HAP-1 (cell line): ENCODE measurements at places on chromosomes 3 and 15.
A peak's percentile ranks its signal among the peaks of the same experiment; 100 is the strongest.

DNA sequence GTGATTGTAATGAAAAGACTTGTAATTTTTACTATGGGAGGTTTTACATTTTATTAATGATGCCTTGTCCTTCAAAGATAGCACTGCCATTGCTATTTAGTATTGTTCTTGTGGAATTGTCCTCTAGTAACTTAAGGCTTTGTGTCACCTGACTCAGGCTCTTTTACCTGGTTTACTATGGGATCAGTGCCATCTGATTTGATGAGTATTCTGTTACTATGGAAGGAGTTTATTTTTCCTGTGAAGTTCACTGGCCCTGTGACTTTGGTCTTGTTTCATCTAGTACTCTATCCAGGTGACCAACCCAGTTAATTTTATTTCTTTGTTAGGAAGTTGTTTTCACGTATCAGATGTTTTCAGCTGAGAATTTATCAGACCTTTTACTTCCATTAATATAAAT lies 9.0 kb downstream of the MORF4L1 start:
- no peak for DNase-seq

GRCh38 chr3:85355572-85355971 lies 396.8 kb downstream of the CADM2 start:
- DNase-seq: no peak

DNA sequence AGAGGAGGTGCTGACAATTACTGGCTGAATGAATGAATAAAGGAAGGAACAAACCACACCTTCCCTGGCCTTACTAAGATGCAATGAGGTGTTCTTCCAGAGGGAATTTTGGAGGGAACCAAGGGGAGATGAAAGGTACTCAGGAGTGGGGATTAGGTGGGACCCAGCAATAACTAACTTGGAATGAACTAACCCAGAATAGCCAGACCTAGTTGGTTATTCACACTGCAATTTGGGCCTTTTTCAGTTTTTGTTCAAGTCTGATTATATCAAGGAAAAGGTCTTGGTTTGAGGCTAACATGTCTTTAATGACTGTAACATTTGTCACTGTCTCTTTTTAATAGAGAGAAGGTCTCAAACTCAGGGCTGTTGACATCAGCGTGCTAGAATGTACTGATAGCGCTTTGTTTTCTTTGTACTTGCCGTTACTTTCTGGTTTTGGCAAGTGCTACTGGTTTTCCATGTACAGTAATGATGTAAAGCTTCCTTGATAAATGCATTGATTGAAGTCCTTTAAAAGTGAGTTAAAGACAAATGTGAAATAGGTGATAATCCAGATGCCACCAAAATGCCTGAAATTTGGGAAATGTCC lies 3.2 kb upstream of the PLXND1 start:
- DNase-seq: no peak

GRCh38 chr3:157190380-157190872 lies 30.5 kb upstream of the CCNL1 start:
- DNase-seq: peak; percentile 41

- peak; percentile 61 for DNase-seq
Observed at GRCh38 chr3:1082108-1082507, 10.7 kb upstream of the CNTN6 start.

DNA sequence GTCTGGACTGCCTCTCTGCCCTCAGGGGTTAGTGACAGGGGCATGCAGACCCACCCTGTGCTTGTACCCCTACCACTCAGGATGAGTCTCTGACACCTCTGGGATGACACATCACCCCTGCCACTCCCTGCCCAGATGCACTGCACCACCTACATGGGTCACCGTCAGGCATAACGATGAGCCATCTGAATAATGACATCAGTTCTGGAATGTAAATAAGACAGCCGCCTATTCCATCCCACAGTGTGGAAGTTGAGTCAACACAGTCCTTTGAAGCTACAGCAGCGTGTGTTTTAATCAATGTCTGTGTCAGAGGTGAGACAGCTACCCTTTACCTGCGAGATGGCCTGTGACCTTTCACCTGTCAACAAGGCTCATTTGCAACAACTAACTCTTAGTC lies 268.7 kb upstream of the ARRDC4 start:
- no peak for DNase-seq

GRCh38 chr15:68781766-68782588 lies 38.7 kb downstream of the ANP32A start:
- DNase-seq: no peak

DNA sequence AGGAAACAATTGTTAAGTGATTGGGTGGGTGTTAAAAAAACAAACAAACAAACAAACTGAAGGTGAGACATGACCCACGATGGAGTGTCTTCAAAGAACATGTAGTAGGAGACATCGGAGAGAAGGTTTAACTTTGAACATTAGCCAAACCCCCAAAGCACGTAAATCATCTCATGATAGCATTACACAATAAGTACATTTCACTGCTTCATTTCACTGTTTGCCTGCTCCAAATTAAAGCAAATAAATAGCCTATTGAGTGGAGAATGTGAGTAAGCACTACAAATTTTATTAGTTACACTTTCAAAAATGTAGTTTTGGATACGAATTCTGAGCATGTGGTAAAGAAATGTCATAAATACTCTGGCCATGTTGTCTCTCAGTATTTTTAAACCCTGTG lies 287.0 kb downstream of the SI start:
- DNase-seq: no peak

DNA sequence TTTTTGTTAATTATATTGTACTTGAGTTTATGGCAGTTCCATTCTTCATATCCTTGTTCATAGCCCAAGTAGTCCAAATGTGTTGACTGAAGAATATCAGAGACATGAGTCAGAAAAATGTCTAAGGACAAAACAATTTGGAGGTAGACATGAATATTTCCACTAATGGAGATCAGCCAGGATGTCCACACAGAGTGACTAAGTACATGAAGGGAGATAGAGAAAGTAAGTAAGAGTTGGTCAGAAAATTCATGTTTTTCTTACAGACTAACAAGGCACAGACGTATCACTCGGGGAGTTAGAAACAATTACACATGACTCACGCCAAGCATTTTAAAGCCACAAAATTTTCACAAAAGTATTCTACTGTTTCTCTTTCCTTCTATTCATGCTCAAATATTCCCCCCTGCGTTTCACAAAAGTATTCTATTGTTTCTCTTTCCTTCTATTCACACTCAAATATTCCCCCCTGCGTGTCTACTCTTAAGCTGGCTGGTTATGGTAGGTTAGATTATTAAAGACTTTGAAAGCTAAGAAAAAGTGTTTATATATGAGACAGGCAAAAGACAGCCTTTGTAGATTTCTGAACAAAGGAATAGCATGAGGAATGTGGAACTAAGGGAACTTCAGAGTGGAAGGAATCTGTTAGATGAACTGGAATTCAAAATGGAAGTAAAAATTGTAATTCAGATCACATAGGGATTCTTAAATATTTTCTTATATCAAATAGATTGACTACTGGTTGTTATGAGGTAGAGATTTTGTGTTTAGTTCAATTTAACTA lies 648.7 kb upstream of the CCDC54 start:
- DNase-seq: peak; percentile 68

GRCh38 chr3:32872487-32873382 lies 54.9 kb downstream of the TRIM71 start:
- DNase-seq: no peak

- DNase-seq: peak; percentile 61
Observed at GRCh38 chr3:119891944-119892721, 110.2 kb downstream of the NR1I2 start.
